ENCODE measurements at places on chromosomes 2 and 18.
A peak's percentile ranks its signal among the peaks of the same experiment; 100 is the strongest.

DNA sequence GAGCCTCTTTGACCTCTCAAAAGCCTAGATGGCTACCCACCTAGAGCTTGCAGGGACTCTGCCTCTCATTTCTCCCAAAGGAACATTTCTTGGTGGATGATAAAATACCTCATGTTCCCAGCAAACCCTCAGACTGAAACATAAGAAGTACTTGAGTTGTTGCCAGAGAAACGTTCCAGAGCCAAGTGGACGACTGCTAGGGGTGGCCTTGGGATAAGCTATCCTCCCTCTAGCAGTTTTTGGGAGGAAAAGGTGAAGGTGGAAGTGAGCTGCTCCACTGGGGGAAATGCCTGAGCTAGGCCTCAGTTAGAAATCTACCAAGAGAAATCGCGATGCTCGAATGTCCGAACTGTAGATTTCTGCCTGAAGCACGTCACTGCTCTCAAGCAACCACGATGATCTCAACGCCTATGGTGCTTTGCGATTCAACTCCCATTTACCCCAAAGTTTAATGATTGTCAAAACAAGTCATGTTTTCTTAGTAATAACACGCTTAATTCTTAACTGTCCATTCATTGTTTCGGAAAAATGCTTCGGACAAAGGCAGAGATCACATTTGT lies 91.5 kb downstream of the CCBE1 start:
- DNase-seq: no peak

- no peak for DNase-seq
Measured at GRCh38 chr18:261398-262073, 6.3 kb downstream of the THOC1 start.

GRCh38 chr2:207434306-207434705 lies 95.5 kb upstream of the CREB1 start:
- DNase-seq: no peak

DNA sequence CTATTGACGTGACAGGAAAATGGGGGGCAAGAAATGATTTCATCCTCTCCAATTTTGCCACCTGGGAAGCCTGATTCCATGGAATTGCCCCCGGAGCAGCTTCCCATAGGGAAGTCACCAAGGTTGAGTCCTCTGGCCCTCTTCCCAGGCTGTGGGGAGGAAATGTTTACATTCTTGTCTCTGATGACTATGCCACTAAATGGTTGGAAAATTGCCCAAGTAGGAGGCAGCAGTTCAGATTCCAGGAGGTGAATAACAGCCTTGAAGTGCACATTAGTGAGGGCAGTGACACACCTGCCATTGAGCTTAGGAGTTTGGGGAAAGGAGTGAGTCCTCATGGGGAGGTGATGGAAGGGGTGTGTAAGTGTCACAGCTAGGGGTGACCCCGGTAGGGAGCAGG lies 449.2 kb upstream of the DCC start:
- DNase-seq: peak; percentile 34

DNA sequence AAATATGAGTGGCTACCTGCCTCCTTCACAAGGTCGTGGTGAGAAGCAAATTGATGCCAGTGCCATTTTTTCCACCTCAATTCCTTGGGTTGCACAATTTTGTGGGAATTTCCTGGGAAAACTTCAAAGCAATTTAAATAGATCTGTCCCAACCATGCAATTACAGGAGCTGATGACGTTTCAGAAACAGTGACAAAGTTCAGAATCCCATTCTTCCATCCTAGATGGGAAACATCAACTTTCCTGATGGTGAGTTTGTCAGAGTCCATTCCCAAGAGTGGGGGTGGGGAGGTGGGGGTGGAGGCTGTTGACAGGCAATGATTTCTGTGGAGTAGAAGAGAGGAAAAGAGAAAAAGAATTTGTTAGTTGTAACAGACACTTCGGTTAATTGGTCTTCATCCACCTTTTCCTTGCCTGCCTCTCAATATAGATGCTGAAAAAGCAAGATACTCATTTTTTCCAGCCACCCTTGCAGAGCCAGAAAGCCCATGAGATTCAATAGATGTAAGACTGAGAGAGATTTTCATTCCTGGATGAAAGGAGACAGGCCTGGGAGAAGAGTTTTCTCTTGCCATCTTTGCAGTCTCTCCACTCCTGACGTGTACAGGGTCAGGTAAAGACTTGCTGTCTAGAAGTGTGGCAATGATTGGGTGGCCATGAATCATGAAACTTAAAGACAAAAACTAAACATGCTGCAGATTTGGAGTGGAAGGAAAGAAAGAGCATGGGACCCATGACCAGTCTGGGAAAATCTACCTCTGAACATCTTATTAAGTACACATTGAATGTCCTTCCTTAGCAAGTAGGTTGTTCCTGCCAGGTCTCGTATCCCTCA lies 47.3 kb downstream of the SOCS6 start:
- no peak for DNase-seq

- DNase-seq: peak; percentile 35
Measured at GRCh38 chr2:57376985-57377384, 669.6 kb upstream of the VRK2 start.

- peak; percentile 88 for DNase-seq
Measured at GRCh38 chr2:230864605-230865306, at the start of gene ITM2C. TSS of gene ITM2C (plus strand) at chr2:230864942. CDS start at chr2:230865026, 84 bp downstream.

- DNase-seq: no peak
Measured at GRCh38 chr2:109352898-109353689, 224.1 kb downstream of the SH3RF3 start.

- DNase-seq: no peak
Measured at GRCh38 chr2:37786854-37787253, 115.4 kb upstream of the CDC42EP3 start.

GRCh38 chr2:240645801-240646175 lies 20.5 kb downstream of the GPR35 start:
- no peak for DNase-seq

- no peak for DNase-seq
Measured at GRCh38 chr2:159035790-159036411, 67.5 kb downstream of the TANC1 start.

DNA sequence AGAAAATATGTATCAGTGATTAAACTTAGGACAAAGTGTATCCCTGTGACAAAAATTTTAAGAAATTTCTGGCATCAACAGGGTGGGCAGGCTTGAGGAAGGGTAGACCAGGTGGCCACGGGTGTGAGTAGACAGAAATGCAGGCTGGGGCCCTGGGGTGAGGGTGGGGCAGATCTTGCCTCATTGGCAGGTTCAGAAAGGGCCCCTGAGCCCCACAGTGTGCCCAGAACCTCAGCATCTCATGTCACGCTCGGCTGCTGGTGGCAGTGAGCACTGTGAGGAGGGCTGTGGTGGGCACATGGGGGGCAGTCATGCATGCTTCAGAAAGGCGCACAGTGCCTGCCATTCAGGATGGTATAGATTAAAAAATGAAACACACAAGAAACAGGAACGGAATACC lies 7.6 kb upstream of the ASB18 start:
- DNase-seq: no peak

DNA sequence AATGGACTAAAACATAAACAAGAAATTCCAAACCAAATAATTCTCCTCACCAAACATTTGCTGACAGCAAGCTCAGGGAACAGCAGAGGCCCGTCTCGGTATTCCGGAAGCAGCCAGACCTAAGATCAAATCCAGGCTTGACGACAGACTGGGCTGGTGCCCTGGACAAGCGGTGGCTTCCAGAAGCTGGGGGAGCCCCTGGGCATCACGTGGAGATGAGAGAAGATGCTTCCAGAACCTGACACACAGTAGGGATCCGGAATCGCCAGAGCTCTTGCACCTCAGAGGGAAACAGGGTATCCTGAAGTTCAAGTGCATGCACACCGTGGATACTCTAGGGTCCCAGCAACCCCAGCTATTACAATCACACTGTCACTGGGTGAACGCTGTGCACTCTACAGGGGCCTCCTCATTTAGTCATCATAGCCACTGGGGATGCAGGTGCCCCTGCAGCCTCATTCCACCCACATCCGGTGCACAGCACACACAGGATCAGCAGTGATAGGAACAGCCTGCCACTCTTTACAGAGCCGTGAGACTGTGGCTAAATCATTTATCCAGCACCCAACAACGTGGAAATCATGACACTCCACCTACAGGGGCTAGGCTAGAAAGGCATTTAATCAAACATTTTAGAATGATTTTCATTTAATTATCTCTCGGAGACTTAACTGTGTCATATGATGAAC lies 102.6 kb downstream of the HDAC4 start:
- DNase-seq: no peak

GRCh38 chr2:45505138-45505537 lies 105.9 kb downstream of the SRBD1 start:
- no peak for DNase-seq

GRCh38 chr2:63544017-63544627 lies 44.2 kb downstream of the WDPCP start:
- DNase-seq: peak; percentile 51

- DNase-seq: no peak
Measured at GRCh38 chr18:74874351-74874750, 276.7 kb downstream of the ZNF407 start.

- no peak for DNase-seq
Measured at GRCh38 chr18:8762968-8763367, 57.6 kb downstream of the MTCL1 start.

GRCh38 chr2:101018934-101019333 lies 16.8 kb downstream of the RPL31 start:
- no peak for DNase-seq

DNA sequence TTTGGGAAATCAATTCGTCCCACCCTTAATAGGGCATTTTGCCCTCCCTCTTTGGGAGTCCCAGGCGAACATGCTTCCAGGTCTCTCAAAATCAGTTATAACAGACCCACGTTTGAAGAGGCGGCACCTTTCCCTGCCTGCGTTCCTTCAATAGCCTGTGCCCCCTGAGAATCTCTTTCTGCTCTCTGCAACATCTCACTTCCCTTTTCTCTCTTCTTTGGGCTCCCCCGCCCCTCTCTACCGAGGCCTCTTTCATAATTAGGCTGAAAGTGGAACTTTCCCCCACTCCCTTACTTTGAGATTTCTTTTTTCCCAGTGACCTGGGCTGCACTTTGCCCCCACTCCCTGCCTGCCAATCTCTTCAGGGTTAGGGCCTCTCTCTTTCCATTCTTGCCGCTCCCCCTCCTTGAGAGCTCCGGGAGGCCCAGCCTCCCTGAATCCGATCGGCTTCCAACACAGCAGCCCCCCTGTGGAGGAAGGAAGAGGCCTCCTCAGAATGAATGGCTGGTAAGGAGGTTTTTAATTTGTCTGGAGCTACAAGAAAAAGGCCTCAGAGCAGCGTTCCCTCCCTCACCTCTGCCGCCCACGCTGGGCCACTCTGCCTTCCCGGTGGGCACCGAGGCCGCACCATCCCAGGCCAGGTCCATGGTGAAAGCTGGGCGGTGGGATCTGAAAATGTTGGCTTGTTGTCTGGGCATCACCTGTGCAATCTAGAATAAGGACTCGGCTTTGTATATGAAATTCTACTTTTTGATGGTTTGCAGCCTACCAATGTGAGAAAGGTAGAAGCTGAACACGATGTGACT lies 162.6 kb upstream of the SIX3 start:
- no peak for DNase-seq

DNA sequence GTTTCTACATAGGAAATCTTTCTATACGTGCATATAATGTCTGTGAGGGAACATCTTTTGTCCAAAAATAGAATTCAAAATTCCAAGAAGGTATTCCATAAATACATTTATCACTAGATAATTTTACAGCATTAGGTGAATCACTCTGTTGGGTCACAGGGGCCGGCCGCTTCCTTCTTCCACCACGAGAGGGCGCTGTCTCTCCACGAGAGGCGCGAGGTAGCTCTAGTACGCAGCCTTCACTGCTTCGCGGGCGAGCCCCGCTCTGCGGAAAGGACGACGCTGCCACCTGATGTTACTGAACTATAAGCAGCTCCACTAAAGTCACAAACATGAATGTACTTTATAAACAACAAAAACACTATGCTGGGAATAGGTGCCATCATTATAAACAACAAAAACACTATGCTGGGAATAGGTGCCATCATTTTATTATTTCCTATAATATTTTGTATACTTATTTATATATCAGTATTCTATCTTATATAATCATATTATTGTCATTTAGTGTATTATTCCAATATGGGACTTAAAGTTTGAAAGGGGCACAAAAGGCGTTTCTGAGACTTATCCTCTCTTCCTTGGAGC lies 69.4 kb upstream of the REV1 start:
- peak; percentile 73 for DNase-seq

DNA sequence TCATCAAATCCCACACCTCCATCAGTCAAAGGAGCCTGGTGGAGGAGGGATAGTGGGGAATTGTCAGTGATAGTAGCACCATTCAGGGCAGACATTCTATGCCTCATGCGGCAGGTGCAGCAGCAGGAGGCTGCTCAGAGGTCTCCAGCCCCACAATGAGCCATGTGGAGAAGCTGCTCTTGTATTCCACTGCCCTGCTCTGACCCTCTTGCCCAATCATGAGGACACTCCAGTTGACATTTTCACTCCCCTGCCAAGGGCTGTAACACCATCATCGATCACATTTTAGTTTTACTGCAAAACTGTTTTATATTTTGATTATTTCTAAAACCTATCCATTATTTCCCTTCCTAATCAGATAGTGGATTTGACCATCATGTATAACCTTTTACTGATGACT lies 487.6 kb upstream of the KLHL29 start:
- no peak for DNase-seq

GRCh38 chr2:66301022-66301766 lies 133.7 kb upstream of the MEIS1 start:
- DNase-seq: no peak

GRCh38 chr2:72037261-72037666 lies 110.4 kb downstream of the CYP26B1 start:
- DNase-seq: no peak

DNA sequence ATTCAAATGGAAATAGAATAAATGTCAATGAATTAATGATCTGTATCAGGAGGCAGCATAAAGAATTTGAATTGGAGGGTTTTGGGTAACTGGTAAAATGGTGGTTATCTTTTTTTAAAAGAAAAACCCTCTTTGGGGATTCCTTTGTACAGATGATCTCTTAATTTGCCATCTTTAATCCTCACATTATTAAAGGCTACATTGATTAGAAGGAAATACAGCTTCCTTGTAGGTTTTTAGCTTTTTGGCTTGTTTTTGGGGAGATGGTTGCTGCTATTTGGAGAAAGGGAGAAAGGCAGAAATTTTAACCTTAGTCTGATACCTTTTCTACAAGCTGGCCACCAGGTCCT lies 600 bp upstream of the MAPRE2 start:
- DNase-seq: no peak

- no peak for DNase-seq
Measured at GRCh38 chr18:23053776-23054457, 81.4 kb upstream of the CABLES1 start.

- DNase-seq: no peak
Measured at GRCh38 chr2:80071941-80072340, 232.6 kb downstream of the LRRTM1 start.

- no peak for DNase-seq
Measured at GRCh38 chr18:26956863-26957262, 91.4 kb upstream of the AQP4 start.

All from RKO (cell line).